ENCODE measurements at places on chromosomes 1 and 21.
A peak's percentile ranks its signal among the peaks of the same experiment; 100 is the strongest.

- DNase-seq, result peak; percentile 5
Observed at GRCh38 chr21:43325968-43326715, 100.8 kb downstream of the SIK1 start.

DNA sequence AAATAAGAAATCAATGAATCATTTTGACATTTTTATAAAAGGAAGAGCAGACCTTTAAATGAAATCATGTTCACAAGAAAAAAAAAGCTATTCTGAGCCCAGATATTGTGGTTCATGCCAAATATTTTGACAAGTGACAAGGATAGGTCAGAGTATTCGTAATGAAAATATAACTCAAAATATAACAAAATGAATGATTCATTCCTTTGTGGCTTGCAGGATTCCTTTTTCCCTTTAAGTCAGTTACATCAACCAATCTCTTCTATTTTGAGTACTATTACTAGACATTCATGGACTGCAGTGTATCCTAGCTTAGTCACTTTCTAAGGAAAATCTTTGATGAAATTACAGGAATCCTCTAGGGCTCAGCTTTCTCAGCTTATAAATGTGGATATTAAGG is 188.7 kb downstream of the COL11A1 start:
- DNase-seq, result no peak

DNA sequence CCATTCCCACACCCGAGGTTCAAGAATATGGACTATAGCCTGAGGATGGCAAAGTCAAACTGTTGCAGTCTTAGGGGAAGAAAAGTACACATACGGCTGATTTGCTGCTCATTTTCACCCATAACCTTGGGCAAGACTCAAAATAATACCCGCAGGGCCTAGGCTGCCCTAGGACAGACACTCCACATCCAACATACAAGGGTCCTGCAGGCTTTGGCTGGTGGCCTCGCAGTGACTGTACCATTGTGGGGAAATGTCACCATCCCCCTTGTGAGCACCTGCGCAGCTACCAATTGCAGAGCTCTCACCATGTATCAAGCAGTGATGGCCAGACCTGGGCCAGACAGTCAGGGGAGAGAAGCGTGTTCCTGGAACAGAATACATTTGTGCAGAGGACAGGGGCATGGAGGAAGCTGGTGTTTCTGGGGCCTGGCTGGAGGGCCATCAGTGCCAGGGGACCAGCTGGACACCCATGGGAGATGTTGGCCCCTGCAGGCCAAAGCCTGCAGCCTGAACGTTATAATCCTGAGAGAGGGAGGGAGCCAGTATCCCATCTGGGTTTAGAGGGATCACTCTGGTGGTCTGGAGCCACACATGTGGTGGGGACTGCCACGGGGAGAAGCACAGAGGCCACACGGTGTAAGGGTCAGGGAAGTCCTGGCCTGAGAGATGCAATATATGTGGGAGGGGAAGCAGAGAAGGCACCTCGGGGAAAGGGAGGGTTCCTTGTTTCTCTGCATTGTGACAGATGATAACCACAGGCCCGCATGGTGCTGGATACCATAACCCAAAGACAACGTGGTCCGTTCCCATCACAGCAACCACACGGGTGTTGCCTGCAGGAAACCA is 101.2 kb downstream of the GLIS1 start:
- no peak for DNase-seq

DNA sequence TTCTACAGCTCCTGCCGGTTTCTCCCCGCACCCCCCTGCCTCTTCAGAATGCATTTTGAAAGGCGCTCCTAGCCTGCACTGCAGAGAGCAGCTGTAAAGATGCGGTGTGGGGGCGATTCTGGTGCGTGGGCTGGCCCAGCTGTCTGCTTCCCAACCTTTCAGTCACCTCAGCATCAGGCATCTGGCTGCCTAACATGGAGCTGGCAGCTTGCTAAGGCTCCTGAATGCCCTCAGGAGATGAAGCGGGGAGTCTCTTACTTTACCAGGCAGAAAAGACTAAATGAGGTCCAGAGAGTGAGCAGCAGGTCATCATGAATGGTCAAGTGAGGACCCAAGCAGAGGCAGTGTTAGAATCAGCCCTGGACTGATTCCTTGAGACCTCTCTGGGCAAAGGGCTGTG is 8.7 kb downstream of the IER5 start:
- DNase-seq, result no peak

DNA sequence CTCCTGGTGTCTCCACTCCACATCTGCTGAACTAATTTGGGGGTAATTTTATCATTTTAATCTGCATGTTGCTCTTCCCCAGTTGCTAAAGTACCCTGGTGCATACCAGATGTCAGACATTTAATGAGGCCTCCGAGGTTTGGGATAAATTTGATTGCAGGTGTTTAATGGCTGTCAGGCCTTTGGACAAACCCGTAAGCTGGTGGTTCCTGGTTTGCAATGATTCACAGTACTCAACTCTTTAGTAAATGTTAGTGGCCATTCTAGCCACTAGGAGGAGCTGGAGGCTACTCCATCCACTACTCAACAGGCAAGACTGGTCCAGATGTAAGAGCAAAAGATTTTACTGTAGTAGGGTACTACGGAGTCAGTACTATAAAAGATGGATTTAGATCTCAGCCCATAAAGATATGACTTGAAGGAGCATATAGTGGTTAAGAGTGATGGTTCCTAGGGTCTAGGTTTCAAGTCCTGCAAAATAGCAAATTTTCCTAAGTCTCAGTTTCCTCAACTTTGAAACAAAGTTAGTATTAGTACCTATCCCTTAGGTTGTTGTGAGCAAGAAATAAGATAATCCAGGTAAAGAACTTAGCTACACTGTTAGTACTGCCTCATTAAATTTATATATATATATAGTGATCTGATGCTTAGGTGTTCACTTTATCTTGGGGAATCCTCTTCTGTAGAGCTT is 132.8 kb downstream of the SNX7 start:
- peak; percentile 50 for DNase-seq

DNA sequence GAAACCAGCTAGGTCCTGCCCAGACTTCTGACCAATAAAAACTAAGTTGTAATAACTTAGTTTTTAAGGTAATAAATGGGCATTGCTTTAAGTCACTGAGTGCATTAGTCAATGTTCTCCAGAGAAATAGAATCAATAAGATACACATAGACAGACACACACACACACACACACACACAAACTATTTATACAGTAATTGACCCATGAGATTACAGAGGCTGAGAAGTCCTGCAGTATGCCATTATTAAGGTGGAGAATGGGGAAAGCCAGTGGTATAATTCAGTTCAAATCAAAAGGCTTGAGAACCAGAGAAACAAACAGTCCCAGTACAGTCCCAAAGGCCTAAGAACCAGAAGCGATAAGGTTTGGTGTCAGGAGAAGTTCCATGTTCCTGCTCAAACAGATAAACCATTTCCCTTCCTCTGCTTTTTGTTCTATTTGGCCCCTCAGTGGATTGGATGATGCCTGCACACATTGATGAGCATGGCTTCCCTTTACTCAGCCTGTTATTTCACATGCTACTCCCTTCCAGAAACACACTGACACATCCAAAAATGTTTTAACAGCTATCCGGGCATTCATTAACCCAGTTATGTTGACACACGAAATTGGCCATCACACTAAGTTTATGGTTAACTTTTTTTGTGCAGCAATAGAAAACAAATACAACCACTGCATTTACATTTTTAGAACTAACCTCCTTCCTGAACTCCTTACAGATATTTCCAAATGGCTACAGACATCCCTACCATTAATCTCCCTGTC is 828.2 kb upstream of the NCAM2 start:
- DNase-seq, result no peak

DNA sequence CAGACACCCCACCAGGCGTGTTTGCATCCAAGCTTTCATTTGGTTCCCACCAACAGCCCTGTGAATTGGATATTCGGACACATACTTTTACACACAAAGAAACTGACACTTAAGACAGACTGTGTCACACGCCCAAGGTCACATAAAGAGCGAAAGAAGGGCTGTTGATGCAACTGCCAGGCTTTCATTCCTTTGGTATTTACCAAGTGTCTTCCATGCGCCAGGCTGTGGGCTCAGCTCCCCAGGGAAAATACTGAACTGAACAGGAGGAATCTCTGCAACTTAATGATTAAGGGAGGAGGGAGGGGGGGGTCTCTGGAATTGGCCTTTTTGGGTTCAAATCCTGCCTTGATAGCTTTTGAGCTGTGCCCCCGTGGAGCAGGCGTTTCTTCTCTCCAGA is 122.8 kb downstream of the ACTL8 start:
- no peak for DNase-seq

DNA sequence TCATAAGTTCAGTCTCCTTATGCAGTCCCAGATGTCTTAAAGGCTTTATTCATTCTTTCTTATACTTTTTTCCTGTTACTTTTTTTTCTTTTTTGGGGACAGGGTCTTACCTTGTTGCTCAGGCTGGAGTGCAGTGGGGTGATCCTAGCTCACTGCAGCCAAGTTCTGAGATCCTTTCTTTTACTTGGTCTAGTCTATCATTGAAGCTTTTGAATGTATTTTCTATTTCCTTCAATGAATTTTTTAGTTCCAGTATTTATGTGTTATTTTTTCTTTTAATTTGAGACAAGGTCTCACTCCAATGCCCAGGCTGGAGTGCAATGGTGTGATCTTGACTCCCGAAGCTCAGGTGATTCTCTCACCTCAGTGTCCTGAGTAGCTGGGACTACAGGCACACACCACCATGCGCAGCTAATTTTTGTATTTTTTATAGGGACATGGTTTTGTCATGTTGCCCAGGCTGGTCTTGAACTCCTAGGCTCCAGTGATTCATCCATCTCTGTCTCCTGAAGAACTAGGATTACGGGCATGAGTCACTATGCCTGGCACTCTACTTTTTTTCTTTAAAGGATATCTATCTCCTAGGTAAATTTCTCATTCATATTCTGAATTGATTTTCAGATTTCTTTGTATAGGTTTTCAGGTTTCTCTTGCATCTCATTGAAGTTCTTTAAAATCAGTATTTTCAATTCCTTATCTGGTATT is 26.1 kb upstream of the GTF2B start:
- no peak for DNase-seq

- DNase-seq, result no peak
Observed at GRCh38 chr1:33170351-33171274, 11.2 kb downstream of the TRIM62 start.

DNA sequence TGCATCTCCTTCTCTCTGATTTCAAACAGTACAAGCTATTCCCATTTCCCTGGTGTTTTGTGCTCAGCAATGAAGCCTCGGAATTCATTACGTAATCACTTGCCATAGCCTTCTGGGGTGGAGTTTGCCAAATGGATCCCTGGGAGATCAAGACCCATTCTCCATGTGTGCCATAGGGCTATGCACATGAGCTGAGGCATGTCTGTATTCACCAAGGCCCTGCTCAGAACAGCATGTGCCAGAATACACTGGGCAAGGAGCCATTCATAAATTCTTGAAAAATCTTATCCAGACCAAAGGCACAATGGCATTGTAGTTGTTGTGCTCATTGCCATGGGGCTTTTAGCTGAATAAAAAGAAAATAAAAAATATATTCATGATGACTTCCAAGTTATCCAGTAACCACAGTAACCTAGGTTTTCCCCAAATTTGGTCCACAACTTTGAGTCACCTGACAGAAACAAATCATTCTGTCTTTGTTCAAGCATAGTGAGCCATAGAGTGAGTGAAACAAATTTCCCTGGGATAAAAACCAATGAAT is 53.0 kb downstream of the CRB1 start:
- no peak for DNase-seq

DNA sequence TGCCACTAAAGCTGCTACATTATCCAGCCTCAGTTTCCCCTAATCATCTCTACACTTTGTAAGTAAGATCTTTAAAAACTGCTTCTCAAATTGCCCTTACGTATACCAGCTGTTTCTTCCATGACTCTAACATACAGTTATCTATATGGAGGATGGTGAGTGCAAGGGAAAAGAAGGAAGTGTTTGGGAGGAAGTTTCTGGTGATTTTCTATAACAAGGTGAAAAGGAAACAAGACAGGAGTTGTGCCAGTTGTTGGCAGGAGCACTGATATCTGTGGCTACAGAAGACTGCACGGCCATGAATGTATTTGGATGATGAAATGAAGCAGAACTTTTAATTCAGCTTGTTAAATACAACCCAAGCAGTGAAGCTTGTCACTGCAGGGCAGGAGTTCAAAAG is 32.3 kb upstream of the NHLH2 start:
- DNase-seq, result no peak

GRCh38 chr1:107460035-107460434 is 319.2 kb downstream of the NTNG1 start:
- no peak for DNase-seq

DNA sequence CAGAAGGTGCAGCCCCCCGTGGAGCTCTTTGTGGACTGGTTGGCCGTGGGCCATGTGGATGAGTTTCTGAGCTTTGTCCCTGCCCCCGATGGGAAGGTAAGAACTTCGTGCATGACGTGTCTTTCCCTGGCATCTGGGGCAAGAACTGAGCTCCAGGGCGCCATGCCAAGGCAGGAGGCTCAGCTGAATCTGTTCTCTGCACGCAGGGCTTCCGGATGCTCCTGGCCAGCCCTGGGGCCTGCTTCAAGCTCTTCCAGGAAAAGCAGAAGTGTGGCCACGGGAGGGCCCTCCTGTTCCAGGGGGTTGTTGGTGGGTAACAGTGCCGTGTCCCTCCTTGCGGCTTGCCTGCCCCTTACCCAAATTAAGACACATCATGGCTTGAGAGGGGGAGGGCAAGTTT is 27.7 kb downstream of the PADI3 start:
- DNase-seq, result peak; percentile 11

Data from hematopoietic multipotent progenitor cell treated with erythropoietin and hydrocortisone succinate and interleukin-3 and kit ligand, for 8 days (in vitro differentiated cells).